ENCODE measurements at places on chromosomes 2 and 18. TPM values are rescaled to one million over a fixed set of nuclear protein-coding genes. Genes with fewer than 3 reads are reported as not detected.

Gene RUFY4
- 0.34 TPM for polyA plus RNA-seq

Gene ERBB4
- polyA plus RNA-seq: not detected

Gene COL4A3
- 33.4 TPM for polyA plus RNA-seq

Gene AMER3
- polyA plus RNA-seq: not detected

Gene NFU1
- polyA plus RNA-seq: 19.2 TPM

Gene DSC3
- polyA plus RNA-seq: not detected

Gene NAT8
- not detected for polyA plus RNA-seq

Gene MAP3K20
- 2.2 TPM for polyA plus RNA-seq

Gene RNASEH1
- polyA plus RNA-seq: 7.2 TPM

Gene PLCD4
- polyA plus RNA-seq: 0.25 TPM

Gene SLC35G4
- polyA plus RNA-seq: not detected

Gene GPR39
- polyA plus RNA-seq: not detected

Gene STON1
- polyA plus RNA-seq: 0.94 TPM

Gene CNDP2
- polyA plus RNA-seq: 121 TPM

Gene UGT1A3
- polyA plus RNA-seq: not detected

Gene CRACDL
- polyA plus RNA-seq: not detected

Gene CD207
- polyA plus RNA-seq: not detected

Gene FBXO36
- 0.42 TPM for polyA plus RNA-seq

Gene NCKAP5
- not detected for polyA plus RNA-seq

Gene TRAPPC12
- 80.9 TPM for polyA plus RNA-seq

Gene HOXD12
- polyA plus RNA-seq: not detected

Gene MAL
- polyA plus RNA-seq: 3.0 TPM

Gene CCT7
- 80.3 TPM for polyA plus RNA-seq

Gene MOCOS
- not detected for polyA plus RNA-seq

Gene EVX2
- not detected for polyA plus RNA-seq

Gene POTEI
- polyA plus RNA-seq: not detected

Gene ADGRF3
- 1.5 TPM for polyA plus RNA-seq

Gene STARD6
- not detected for polyA plus RNA-seq

Gene LYPD6
- polyA plus RNA-seq: not detected

Gene SCYGR3
- polyA plus RNA-seq: not detected

Gene GRP
- not detected for polyA plus RNA-seq

Gene NYAP2
- polyA plus RNA-seq: 0.12 TPM

Gene ASB18
- polyA plus RNA-seq: not detected

Gene DIPK1C
- not detected for polyA plus RNA-seq

Gene RMDN2
- 6.8 TPM for polyA plus RNA-seq

Gene TMEM182
- 3.8 TPM for polyA plus RNA-seq

Gene MATN3
- polyA plus RNA-seq: not detected

Gene PROC
- 0.40 TPM for polyA plus RNA-seq

Gene NOL4
- not detected for polyA plus RNA-seq

Gene CHRND
- polyA plus RNA-seq: not detected

Gene AGFG1
- polyA plus RNA-seq: 28.7 TPM

Gene GATA6
- polyA plus RNA-seq: not detected

Gene PROM2
- polyA plus RNA-seq: 0.67 TPM

Gene MALL
- polyA plus RNA-seq: not detected

Gene IL1RL2
- polyA plus RNA-seq: not detected

Gene TBR1
- polyA plus RNA-seq: not detected

Gene UGT1A4
- not detected for polyA plus RNA-seq

Gene IL37
- polyA plus RNA-seq: not detected

Gene SKOR2
- not detected for polyA plus RNA-seq

Gene DLX2
- polyA plus RNA-seq: 0.04 TPM

Gene MYO5B
- polyA plus RNA-seq: 1.7 TPM

Gene LCT
- 0.03 TPM for polyA plus RNA-seq

Gene ABI2
- polyA plus RNA-seq: 9.0 TPM

All from B cell (primary cell).